ENCODE measurements at places on chromosomes 1 and 21.

GRCh38 chr21:24693779-24694178, 913.5 kb downstream of the MRPL39 start:
- DNase-seq: no peak

DNA sequence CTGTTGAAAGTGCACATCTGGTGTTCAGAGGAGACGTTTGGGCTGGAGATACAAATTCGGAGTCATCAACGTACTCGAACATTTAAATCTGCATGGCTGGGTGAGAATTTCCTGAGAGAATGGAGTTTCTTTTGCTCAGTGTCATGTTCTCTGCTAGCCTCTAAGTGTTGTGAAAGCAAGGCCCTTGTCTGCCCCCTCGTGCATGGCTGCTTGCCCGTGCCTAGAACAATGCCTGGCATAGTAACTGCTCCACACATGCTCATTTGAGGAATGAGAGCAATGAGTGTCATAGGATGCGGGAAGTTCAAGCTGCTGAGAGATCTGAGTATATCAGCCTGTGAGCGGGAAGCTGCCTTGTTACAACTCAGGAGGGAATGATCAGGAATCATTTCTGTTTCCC, 171.1 kb upstream of the CSF3R start:
- DNase-seq: no peak

DNA sequence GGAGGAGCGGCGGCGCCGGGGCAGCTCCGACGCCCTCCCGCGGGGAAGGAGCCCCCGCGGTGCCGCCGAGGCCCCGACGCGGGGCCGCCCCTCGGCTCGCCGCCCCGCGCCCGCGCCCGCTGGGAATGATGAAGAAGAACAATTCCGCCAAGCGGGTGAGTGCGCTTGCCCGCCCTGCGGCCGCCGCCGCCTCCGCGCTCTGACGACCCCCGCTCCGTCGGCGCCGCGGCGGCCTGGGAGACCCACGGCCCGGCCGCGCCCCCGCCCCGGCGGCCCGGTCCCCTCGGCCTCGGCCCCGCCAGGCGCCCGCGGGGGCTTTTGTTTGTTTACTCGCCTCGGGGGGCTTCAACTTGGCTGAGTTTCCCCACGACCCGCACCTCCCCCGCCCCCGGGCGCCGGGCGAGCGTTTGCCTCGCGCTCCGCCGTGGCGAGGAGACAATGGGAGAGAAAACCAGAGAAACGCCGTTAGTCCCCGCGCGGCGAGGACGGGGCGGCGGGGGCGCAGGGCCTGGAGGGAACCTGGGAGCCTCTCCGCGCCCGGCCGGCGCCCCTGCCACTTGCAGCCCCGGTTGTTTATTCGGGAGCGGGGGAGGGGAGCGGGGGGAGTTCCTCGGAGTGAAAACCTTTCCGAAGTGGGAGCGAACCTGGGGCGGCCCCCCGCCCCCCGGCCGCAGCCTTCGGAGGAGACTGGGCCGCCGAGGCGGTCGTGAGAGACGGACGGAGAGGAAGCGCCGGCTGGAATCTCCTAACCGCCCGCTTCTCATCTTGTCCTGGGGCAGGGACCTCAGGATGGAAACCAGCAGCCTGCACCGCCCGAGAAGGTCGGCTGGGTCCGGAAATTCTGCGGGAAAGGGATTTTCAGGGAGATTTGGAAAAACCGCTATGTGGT, 661 bp downstream of the PLEKHO1 start:
- peak; percentile 11 for DNase-seq

DNA sequence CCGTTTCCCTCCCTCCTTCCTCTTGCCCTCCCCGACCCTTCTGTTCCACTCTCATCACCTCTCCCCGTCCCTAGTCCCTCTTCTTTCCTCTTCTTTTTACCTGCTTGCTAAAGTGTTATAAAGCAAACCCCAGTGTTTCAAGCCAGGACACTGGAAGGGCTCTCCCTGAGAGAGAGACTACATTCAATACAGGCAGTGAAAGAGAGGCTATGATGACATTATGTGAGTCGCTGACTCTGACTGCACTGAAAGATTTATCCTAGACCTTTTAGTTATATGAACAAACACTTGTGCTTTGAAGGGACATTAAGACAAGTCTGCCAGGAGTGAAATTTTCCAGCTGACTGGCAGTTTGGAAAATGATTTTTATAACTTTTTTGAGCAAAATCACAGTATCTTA, 155.7 kb downstream of the S1PR1 start:
- no peak for DNase-seq

GRCh38 chr1:17509363-17509762, 30.1 kb upstream of the ARHGEF10L start:
- DNase-seq: no peak

DNA sequence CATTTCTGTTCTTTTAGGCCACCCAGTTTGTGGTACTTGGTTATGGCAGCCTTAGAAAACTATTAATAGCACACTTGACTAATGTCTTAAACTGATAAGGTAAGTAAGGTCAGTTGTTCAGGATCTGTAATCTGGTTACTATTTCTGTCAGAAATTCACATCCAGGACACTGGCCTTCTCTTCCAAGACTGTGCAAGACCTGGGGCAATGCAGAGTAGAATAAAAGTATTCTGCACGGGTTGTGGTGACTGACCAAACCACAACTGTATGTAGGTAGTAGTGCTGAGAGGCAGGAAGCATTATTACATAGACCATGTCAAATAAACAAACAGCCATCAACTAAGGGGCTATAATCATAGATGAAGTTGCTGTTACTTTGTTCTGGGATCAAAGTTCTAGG, 46.7 kb downstream of the WARS2 start:
- no peak for DNase-seq

- no peak for DNase-seq
These were observed 441.1 kb upstream of the VAMP3 start for GRCh38 chr1:7329868-7330615.

- DNase-seq: no peak
These were observed 35.8 kb downstream of the HHAT start for GRCh38 chr1:210364479-210364878.

Data from activated T-cell treated with anti-CD3 and anti-CD28 coated beads for 4 hours (primary cell).